Activated CD4-positive, alpha-beta T cell treated with anti-CD3 and anti-CD28 coated beads, Interleukin-2, amount 50 U/mL, for 24 hours (primary cell): ENCODE measurements at places on chromosomes 5 and 9.

DNA sequence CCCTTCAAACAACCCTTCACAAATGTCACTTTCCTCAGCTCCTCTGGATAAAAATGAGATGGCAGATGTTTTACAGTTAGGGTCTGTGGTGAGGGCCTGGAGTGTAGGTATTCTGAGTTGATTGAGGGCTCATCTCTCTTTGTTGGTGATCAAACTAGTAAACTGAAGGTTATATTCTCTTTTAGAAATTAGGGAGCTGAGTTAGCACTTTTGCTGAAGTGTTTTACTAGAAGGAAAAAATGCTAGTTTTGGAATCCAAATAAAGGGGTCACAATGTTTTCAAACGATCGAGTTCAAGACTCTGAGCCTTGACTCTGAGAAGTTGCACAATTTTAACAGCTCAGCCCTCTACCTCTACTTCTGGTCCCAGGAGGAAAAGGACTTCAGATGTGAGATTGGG lies 23.4 kb downstream of the RHOBTB3 start:
- no peak for DNase-seq

DNA sequence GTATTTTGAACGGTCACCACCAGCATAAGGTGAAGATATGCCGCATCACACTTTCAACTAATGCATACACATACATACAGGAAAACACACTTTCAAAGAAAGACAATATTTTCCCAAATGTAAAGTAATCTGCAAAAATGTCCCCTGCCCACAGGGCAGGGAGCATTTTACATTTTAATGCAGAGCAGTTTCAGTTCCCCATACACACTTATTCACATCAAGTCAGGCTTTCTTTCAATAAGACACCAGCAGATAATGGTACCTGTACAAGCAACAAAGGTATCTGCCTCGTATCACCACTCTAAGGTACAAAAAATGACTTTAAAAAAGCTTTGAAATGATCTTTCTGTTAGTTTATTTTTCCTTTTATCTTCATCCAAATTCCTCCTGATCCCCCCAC lies 247.1 kb upstream of the CCNG1 start:
- no peak for DNase-seq

DNA sequence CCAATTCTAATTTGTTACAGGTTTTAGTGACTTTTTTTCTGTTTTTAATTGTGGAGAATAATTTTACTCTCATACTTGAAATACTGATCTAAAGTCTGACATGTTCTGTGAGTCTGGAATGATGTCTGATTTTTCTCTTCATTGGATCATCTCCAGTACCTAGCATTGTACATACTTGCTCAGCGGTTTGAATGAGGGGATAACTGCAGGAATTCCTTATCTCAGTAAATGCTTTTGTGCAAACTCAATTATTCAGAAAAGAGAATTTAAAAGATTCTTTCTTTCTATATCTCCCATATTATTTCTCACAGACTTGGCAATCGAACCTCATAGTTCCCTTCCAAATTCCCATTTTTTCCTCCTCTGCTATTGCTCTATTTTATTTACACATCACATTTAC lies 397.9 kb upstream of the SGCD start:
- no peak for DNase-seq

- DNase-seq = no peak
These were observed 13.1 kb downstream of the PPIP5K2 start for GRCh38 chr5:103133231-103133630.

DNA sequence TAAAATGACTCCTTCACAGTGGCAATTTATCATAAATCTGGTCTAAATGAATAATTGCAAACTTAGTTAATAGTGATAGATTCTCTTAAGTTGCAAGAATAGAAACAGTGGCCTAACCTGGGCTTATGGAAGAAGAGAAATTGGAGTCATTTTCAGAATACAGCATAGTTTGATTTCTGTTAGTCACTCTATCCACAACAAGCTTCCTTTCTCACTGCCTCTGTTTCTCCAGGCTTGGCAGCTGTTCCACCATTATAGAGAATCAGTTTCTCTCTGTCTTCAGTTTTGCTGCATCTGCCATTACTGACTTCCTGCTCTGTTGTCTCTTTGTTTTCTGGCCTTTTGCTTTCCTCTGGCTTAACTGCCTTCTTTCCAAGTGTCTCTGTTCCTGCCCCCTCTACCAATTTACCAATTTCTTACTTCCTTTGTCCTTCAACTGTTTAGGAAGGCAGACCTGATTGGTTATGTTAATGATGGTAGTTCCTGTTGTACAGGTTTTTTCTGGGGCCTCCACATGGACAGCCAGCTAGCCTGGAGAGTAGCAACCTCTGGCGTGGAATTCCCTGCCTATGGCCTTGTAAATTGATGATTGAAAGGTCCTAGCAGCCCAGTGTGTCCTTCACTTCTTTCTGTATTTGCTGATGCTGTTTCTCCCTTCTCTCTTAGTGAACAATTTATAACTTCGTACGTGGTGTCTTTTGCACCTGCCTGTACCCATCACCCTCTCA lies 75.9 kb upstream of the RASGRF2 start:
- DNase-seq = no peak

DNA sequence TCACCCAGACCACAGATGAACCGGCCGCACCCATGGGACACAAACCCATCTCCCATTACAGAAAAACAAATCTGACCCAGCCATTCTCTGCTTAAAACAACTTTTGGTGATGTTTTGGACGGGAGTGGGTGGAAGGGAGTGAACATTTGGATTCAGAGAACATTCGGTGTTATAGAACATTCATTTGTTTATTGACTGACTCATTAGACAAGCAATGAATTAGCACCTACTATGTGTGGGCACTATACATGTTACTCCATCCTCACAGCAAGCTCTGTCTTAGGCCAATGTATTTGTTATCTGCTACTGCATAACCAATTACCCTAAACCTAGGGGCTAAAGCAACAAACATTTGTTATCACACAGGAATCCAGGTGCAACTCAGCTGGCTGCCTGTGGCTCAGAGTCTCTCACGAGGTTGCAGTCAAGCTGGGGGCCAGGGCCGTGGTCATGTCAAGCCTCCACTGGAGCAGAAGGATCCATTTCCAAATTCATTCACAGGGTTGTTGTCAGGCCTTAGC lies 5.1 kb upstream of the ERGIC1 start:
- DNase-seq = no peak
